H7 (cell line): ENCODE measurements at places on chromosomes 7 and 10. TPM values are rescaled to one million over a fixed set of nuclear protein-coding genes. Genes with fewer than 3 reads are reported as not detected.

Gene OR2A1
- total RNA-seq, result 0.74 TPM in 1 of 2 replicates, not detected in the other

Gene MEIG1
- not detected in 2 replicates for total RNA-seq

Gene SLC26A3
- not detected in 2 replicates for total RNA-seq

Gene CALHM3
- 0.10 and 0.15 TPM in 2 replicates for total RNA-seq

Gene SPDYE16
- not detected in 2 replicates for total RNA-seq

Gene CFAP70
- 0.15 and 0.45 TPM in 2 replicates for total RNA-seq

Gene SNX13
- total RNA-seq, result 17.8 and 25.2 TPM in 2 replicates

Gene ATOH7
- total RNA-seq, result 0.15 TPM in 1 of 2 replicates, not detected in the other

Gene FGF8
- total RNA-seq, result 43.0 and 59.8 TPM in 2 replicates

Gene CC2D2B
- 0.07 and 0.35 TPM in 2 replicates for total RNA-seq

Gene LRRD1
- total RNA-seq, result not detected in 2 replicates

Gene PKD2L1
- total RNA-seq, result not detected in 2 replicates

Gene BTBD16
- 0.15 and 0.42 TPM in 2 replicates for total RNA-seq
